AG09309 (cell line): ENCODE measurements at places on chromosomes 6 and 20.

- DNase-seq = no peak
Measured at GRCh38 chr6:28490205-28490890, 25.2 kb downstream of the GPX6 start.

DNA sequence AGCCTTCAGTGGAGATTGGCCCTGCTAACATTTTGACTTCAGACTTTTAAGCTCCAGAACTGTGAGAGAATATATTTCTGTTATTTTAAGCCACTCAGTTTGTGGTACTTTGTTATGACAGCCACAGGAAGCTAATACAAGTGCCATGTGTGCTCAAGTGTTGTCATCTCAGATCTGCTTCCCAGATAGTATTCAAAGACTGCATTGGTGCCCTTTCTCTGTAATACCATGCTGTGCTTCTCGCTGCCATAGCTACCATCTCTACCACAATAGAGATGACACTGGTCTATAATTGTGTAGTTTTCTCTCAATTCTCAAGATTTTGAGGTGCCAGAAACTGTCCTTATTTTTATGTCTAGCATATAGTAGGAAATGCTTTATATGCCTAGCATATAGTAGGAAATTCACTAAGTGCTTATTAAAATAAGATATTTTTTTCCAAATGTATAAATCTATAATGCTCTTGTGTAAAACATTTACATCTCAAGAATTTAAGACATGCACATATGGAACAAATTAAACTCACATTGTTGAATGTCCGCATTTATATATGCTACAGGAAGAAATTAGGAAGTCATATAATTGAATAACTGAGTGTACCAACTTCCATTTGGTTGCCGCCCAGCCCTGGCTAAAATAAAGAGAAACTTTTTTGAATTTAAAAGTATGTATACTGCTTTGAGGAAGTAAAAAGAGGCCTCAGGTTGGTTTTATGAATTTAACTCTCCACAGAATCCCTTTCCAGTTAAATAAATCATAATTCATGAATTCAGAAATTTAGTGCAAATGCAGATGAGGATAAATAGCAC is 77.6 kb downstream of the TPBG start:
- no peak for DNase-seq

- no peak for DNase-seq
Measured at GRCh38 chr20:4949833-4950178, 51.5 kb downstream of the SLC23A2 start.

GRCh38 chr20:48787861-48788375 is 39.9 kb downstream of the PREX1 start:
- DNase-seq = peak; percentile 25

DNA sequence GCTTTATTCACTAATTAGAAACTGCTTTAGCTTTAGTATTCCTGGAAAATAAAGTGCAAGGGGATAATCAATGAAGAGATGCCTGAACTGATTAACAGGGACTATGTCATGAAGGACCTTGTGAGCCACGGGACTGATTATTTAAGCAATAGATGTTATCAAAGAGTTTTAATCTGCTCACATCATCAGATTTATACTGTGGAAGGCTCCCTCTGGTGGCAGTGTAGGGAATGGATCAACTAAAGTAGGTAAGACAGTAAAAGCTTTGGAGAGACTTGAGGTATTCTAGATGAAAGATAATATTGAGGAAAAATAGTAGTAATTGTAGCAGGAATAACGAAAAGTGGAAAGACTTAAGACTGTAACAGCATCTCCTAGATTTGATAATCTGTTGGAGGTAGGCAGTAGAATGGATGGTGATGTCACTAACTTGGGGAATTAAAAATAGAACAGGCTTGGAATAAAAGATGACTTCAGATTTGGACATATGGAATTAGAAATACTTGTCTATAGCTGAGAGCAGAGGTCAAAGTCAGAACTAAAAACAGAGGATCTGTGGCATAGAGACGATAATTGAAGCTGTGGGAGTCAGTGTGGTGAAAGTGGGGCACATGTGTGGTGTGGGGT is 80.3 kb upstream of the HTR1E start:
- DNase-seq = peak; percentile 3

DNA sequence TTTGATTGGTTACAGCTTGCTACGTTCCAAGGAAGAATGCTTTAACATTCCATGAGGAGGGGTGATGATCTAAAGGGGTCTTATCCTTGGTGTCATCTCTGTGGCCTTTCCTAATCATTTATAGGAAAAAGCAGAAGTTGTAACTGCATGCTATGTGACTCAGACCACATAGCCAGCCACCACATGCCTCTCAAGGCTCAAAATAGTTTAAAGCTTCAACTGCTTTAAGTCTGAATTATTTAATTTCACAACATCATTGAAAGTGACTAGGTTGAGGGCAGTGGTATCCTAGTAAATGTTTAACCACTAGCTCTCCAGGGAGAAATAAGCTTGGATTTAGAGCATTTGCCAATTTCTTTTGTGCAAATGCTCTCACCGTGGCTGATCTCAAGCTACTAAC is 29.7 kb downstream of the MC3R start:
- DNase-seq = no peak

DNA sequence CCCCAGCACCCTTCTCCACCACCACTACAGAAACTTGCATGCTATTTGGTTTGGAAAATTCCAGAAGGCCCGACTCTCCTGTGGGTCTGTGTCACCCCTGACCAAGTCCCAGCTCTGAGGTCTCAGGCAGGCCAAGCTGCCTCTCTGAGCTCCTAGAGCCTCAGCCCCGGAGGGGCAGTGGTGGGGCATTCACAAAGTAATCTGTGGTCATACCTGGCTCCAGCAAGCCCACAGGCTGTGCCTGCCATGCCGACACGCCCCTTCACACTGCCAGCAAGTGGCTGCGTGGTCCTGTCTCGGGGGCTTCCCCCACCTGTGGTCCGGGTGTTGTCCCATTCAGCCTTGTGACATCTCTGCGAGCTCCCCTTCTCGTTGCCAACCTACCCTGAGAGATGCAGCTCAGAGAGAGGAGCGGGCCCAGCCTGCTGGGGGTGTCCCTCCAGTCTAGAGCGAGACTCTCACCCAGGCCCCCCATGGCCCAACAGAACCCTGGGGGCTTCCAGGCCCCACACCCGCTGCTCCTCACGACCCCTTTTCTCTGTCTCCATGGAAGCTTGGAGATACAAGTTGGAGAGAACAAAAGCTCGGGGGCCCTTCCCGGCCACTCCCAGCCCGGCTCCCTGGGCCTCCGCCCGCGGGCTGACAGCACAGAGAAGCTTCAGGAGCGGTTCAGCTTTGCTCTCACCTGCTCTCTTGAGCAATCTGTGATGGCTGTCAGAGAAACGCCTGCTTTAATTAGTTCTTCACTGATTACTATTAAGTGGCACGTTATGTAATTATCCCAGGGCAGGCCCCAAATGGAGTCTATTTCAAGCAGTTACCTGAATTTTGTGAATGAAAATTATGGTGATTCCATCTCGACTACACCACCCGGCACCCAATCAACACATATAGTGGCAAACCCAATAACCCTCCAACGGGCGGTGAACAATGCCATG is 147.7 kb upstream of the PHACTR3 start:
- no peak for DNase-seq

DNA sequence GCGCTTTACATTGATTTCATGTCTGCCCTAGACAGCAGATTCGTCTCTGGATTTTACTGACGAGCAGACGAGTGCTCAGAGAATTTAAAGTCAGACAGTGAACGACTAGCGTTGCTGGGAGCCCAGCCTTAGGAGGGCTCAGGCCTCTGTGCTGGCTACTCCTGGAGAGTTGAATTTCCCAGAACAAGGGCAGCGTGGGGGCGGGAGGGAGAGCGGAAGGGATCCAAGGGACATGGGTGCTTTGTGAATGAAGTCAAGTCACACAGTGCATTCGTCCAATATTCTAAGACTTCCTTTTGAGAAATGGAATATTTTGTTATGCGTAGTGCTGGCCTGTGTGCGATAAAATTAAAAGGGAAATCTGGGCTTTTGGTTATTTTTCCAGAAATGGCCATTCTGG is 126.5 kb downstream of the MYLK4 start:
- no peak for DNase-seq

GRCh38 chr20:13331536-13331935 is 110.5 kb downstream of the ISM1 start:
- DNase-seq = no peak

- DNase-seq = no peak
Measured at GRCh38 chr6:108350528-108350927, 55.7 kb downstream of the AFG1L start.

GRCh38 chr20:52084727-52085126 is 106.9 kb downstream of the ZFP64 start:
- no peak for DNase-seq

GRCh38 chr6:145823328-145823944 is 8.8 kb upstream of the FBXO30 start:
- DNase-seq = no peak

- DNase-seq = no peak
Measured at GRCh38 chr20:49326026-49326425, 48.2 kb upstream of the ZNFX1 start.

DNA sequence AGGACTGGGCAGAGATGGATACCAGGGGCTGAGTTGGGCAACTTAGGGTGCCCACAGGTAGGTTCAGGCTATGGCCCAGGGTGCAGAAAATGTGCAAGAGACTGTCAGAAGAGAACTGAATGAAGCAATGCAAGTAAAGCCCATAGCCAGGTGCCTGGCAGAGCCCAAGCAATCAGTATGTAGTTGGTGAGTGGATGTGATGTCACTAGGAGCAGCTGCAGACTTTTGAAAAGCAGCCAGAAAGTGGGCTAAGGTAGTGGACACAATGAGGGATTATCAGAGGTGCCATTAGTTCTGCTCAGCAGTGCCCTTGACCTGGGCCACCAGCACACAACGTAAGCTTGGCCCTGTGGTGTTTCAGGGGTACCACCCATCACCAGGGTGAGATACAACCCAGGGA is 135.3 kb downstream of the SOBP start:
- DNase-seq = no peak

GRCh38 chr20:1973601-1974440 is 20.0 kb downstream of the PDYN start:
- DNase-seq = no peak
